ENCODE measurements at places on chromosomes 11 and 22.

- no peak for DNase-seq
Measured at GRCh38 chr11:6660712-6661111, 5.1 kb upstream of the DCHS1 start.

- no peak for DNase-seq
Measured at GRCh38 chr11:12799334-12799835, 125.2 kb downstream of the TEAD1 start.

DNA sequence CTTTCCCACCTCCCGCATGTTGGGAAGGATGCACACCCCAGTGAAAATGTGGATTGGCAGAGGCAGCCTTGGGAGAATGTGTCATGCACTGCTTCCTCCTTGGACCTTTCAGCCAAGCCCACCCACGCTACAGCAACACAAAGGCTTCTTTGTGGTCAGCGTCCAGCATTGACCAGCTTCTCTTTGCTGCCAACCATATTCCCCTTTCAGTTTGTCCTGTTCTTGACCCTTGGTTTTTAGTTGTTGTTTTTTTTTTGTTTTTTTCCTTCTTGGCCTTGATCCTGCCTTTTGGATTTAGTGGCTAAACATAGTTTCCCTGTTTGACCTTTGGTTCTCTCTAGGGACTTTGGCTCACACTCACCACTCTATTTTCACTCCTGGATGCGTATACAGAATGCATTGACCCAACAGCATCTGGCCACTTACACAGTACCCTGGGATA, 573.6 kb downstream of the INSC start:
- peak; percentile 33 for DNase-seq

GRCh38 chr11:116826751-116827431, 2.8 kb upstream of the APOC3 start:
- DNase-seq = no peak

GRCh38 chr22:50301581-50301991, 5.9 kb downstream of the PLXNB2 start:
- peak; percentile 45 for DNase-seq
